ENCODE measurements at places on chromosomes 1 and 21.
A peak's percentile ranks its signal among the peaks of the same experiment; 100 is the strongest.

- no peak for DNase-seq
These were observed 2.5 kb upstream of the LEFTY1 start for GRCh38 chr1:225891229-225891972.

- no peak for DNase-seq
These were observed 56.4 kb downstream of the SPATA17 start for GRCh38 chr1:217687511-217687910.

- DNase-seq = no peak
These were observed 42.7 kb upstream of the AJAP1 start for GRCh38 chr1:4611563-4612341.

- no peak for DNase-seq
These were observed 20.0 kb downstream of the F11R start for GRCh38 chr1:161000736-161001480.

DNA sequence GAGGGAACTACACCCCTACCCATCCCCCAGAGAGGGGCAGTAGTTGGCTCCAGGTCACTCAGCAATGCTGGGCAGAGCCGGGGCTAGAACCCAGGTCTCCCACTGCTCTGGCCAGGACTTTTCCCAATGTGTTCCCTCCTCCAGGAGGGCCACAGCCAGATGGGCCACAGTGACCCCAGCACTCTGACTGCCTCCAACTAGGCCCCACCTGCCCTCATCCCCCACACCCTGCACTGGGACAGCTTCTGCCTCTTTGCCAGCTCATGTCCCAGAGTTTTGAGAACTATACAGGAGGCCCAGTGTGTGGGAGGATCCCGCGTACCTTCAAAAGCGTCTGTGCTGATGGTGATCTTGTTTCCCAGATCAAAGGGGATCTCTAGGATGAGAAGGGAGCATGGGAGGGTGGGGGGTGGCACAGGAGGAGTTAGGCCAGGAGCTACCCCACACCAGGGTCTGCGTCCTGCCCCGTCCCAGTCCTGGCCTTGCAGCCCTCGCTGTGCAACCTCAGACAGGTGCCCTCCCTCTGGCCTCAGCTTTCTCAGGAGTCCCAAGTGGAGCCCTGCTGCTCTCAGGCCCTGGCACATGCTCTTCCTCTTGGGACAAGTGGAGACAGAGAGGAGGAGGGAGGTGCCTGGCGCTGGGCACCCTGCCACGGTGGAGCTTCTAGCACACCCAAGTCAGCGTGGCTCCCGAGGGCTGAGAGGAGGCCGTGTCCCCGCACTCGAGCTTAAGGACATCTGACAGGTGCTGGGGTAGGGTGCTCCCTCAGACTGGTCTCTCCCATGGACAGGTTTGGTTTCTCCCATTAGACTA, 22.0 kb downstream of the MYOM3 start:
- no peak for DNase-seq

DNA sequence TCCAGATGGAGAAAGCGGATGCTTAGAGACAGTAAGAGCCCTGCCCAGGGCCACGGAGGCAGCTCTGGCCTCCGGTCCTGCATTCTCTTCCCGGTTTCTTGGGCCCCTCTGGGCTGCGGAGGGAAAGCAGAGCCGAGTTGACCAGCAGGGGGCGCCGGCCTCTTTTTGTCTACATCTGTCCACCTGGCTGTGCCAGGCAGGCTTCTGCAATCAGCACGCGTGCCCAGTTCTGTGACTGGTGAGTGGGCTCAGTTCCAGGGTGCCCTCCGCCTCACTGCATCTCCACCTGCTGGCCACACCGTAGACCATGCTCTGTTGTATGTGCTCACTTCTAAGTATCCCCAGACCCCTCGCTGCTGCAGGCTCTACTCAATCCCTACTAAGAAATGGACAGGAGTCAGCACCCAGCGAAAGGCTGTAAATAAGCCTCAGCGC, 6.7 kb upstream of the HUNK start:
- DNase-seq = peak; percentile 55

GRCh38 chr1:68237040-68237439, 4.7 kb upstream of the WLS start:
- no peak for DNase-seq

- no peak for DNase-seq
These were observed 40.3 kb upstream of the CCDC27 start for GRCh38 chr1:3711780-3712451.

- no peak for DNase-seq
These were observed 5.6 kb downstream of the MCOLN2 start for GRCh38 chr1:84991097-84991920.

Measured in CD4-positive, alpha-beta T cell treated with Interleukin-1 beta for 1 hour (primary cell).